ENCODE measurements at places on chromosomes 13 and 19.

- DNase-seq = no peak
Observed at GRCh38 chr13:21348488-21349120, 110.5 kb downstream of the ZDHHC20 start.

DNA sequence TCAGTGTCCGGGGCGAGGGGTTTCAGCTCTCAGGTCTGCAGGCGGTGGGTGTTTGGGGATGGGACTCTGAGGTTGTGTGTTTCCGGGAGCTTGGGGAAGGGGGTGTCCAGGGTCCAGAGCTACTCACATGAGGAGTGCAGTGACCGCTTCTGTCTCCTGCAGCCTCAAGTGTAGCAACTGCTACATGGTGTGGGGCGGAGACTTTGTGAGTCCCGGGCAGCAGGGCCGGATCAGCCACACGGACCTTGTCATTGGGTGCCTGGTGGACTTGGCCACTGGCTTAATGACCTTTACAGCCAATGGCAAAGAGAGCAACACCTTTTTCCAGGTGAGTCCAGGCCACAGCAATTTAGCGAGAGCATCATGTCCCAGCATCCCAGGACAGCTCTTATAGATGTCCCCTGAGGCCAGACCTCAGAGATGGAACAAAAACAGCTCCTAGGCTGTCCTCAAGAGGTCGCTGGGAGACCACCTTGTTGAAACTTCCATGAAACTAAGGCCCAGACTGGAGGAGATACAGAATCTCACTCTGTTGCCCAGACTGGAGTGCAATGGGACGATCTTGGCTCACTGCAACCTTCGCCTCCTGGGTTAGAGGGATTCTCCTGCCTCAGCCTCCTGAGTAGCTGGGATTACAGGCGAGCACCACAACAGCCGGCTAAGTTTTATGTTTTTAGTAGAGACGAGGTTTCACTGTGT lies 44.9 kb downstream of the RYR1 start:
- DNase-seq = no peak

GRCh38 chr13:74560325-74560724 lies 426.1 kb upstream of the KLF12 start:
- DNase-seq = no peak

DNA sequence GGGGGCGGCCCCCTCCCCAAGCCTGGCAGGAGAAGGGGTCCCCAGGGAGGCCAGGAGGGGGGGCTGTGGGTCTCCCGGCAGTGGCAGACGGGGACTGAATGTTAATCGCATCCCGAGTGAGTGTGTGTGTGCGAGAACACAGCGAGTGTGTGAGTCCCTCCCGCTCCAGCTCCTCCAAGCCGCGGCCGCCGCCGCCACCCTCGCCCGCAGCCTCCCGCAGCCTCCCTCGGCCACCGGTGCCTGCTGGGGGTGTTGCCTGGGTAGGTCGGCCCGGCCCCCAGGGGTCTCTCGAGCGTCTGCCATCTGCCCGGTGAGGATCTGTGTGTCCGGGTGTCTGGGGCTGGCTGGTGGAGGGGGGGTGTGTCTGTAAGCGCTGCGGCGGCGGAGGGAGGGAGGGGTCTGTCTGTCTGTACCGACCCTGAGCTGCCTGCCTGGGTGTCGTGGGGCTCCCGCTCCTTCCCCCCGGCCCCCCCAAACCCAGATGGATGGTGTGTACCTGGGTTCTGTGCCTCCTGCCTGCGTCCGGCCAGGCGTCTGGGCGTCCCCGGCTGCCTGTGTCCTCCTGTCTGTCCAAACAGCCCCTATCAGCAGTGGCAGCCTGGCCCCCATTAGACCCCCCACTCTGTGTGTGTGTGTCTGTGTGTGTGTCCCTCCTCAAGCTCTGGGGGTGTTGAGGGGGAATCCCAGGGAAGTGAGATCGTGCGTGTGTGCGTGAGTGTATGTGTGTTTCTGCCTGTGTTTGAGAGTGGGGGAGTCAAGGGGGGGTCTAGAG lies at the start of gene GRIN2D:
Gene GRIN2D, plus strand, starts transcription at position 110 of the 772 bp plus-strand sequence. CDS start 4,725 bp downstream, outside the sequence.
- DNase-seq = no peak

GRCh38 chr19:6608940-6609339 lies 18.0 kb upstream of the CD70 start:
- no peak for DNase-seq

DNA sequence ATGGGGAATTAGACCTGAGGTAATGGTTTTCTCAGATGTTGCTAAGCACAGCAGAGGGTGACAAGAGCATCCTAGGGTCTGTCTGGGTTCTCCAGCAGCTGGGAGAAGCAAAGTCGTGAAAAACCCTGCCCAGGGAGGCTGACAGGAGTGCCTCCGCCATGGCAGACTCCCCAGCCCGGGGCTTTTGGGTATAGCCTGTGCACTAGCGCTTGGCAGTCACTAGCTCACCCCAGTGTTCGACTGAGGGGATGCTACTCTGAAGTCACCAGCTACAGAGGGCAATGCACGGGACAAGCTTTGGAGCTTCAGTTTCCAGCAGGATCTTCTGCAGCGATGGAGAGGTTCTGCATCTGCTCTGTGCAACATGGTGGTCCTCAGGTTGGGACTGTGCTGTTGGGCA lies 87.5 kb downstream of the ING1 start:
- DNase-seq = no peak
